ENCODE measurements at places on chromosomes 1 and 21. TPM values are rescaled to one million over a fixed set of nuclear protein-coding genes. Genes with fewer than 3 reads are reported as not detected.

GRCh38 chr1:51955797-51956527 is 34.5 kb downstream of the RAB3B start:
- DNase-seq = no peak

LIPI gene
- not detected for total RNA-seq

SLC6A9 gene
- 9.2 TPM for total RNA-seq

DNA sequence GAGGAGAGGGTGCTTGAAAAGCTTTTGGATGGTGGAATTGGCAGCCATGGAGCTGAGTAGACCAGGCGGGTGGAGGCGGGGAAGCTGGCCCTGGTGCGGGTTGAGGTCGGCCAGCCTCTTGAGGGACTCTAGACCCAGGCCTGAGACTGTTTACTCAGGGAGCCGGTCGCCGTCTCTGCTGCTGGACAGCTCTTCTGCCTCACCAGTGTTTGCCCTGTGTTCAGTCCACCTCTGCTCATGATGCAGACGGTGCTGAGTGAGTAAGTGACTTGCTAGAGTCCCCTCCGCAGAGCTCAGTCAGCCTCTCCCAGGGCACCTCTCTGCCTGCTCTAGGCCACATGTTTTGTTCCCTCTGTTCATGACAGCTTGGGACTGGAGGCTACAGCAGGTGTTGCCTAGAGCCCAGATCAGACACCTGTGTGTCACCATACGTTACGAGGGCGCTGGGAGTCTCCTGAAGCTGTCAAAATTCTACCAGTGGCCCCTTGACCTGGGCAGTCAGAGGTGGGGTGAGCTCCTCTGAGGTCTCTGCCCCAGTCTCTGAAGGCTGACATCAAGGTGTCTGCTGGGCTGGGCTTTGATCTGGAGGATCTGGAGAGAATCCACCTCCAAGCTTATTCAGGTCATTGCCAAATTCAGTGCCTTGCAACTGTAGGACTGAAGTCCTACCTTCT is 73.5 kb upstream of the WNT4 start:
- no peak for DNase-seq

IFI44 gene
- 2.0 TPM for total RNA-seq

Measured in Panc1 (cell line).